H4 (cell line): ENCODE measurements at places on chromosomes 2 and 18. TPM values are rescaled to one million over a fixed set of nuclear protein-coding genes. Genes with fewer than 3 reads are reported as not detected.

DNA sequence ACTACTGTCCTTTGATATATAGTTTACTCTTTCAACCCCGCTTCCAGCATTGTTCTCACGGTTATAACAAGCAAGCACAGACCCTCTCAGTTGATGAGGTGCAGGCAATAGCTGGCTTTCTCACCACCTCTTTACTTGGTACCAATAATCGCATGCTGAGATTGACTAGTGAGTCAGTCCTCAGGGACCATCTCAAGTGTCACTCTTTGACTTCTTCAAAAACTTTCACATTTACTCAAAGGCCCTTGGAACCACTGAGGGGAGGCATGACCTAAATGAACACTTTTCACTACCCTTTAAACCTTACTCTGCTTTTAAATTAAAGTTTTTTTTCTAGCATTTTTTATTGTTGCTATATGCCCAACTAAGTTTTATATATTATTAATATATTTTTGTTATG, 101.8 kb downstream of the DAW1 start:
- DNase-seq: no peak

- DNase-seq: no peak
These were observed 1.6 kb upstream of the ALKAL2 start for GRCh38 chr2:289362-290089.

GRCh38 chr2:74461187-74462053, 3.2 kb downstream of the WBP1 start:
- no peak for DNase-seq

The ADAM23 gene
- total RNA-seq: 4.2 and 4.9 TPM in 2 replicates

DNA sequence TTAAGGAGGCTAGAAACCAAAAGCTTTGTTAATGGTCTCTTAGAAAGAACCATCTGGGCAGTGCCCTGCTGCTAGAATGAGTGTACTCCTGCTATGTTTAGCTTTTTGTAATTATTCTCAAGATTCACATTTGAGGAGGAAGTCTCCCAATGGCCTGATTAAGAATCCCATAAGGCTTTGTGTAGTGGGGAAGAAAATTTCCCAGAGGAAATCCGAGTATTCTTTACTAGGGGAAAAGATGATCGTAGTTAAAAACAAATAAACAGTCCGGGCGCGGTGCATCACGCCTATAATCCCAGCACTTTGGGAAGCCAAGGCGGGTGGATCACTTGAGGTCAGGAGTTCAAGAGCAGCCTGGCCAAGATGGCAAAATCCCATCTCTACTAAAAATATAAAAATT, 117.9 kb downstream of the PTRHD1 start:
- DNase-seq: no peak

DNA sequence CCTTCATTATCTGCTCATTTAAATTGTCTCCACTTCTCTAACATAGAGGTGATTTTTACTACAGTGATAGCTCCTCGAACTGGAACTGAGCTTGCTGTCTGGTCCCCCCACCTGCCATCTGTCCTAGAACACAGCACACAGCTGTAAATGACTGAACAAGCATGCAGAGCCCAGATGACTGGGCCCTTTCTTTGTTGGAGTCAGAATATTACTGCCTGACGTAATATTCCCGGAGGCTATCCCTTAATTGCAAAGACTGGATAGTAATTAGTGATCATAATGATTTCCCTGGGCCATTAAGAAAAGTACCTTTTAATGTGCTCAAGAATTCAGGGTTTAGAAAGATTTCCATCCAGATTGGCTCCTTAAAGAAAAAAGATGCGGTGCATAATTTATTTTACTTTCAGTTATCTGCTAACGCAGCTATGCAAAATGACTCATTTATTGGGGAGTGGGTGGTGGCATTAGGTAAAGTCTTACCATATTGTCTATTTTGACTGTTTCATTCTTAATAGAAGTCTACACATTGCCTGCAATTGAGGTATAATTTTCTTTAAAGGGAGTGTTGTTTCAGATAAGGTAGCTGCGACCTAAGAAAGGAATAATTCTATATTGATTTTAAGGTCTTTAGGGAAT, 84.4 kb downstream of the MAP4K4 start:
- no peak for DNase-seq

GRCh38 chr2:86679036-86679435, 41.1 kb upstream of the RMND5A start:
- DNase-seq: no peak

DNA sequence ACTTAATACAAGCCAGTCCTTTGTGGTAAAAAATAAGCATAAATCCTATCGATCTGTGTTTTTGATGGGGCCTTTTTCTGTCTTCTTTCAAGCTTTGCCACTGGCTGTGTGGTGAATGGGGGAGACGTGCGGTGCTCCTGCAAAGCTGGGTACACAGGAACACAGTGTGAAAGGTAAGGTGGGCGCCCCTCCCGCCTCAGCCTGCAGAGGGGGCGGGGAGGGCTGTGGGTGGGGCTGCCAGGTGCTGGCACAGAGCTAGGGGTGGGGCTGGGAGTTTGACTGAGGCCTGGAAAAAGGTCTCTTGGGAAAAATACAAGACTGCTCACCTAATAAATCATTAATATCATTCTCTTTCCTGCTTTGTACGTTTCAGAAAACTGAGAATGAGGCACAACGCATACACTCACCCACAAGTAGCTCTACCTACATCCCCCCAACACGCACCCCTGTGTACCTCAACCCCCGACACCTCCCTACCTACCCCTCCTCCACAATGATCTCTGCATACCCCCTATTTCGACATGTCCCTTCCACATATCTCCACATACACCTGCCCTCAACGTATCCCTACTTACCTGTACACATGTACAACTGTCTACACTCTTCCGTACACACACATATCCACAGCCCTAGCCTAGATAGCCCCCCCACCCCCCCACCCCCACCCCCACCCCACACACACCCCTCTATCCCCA, 129.7 kb upstream of the TTC39C start:
- no peak for DNase-seq
